ENCODE measurements at places on chromosomes 16 and 17.

- DNase-seq, result no peak
Observed at GRCh38 chr16:79605999-79606398, 5.5 kb upstream of the MAF start.

GRCh38 chr16:73569266-73569980, 521.5 kb upstream of the ZFHX3 start:
- no peak for DNase-seq

GRCh38 chr17:27408891-27409290, 47.4 kb upstream of the KSR1 start:
- no peak for DNase-seq

DNA sequence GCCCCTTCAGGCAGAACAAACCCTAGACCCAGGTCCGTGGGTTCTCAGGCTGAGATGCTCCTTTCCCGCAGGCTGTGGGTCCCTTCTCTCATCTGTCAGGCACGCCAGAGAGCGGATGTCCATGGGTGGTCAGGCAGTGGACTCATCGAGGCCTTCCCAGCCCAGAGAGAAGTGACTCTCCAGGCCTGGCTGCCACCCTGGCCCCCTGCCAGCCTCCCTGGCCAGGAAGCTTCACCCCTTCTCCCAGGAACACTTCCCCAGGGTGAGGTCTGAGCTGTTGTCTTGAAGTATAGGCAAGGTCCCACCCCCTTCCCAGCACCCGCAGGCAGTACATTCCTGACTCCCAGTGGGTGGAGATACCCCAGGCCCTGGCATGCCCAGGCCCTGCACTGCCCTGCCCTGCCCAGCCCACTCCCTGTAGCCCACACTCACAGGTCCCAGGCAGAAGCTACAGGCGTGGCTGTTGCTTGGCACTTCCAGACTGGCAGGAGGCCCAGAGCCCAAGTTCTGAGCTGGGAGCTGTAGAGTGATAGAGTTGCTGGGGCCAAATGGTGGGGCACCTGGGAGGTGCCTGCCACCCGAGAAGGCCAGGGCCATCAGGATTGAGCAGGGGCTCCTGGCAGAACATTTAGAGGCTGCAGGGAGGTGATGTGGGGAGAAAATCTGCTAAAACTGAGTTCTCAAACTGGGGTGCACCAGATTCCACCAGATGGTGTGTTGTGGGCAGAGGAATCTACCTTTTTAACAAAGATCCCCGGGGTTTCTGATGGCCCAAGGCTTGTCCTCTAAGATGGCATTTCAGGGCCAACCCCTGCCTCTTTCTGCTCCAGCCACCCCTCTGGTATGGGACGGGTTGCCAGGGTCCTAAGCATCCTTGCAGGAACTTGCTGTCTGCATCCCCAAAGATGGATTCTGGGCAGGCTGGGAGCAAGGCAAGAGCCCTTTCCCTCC, 6.7 kb downstream of the ITGA3 start:
- no peak for DNase-seq

- DNase-seq, result no peak
Observed at GRCh38 chr16:27414788-27415431, 12.9 kb downstream of the IL21R start.

DNA sequence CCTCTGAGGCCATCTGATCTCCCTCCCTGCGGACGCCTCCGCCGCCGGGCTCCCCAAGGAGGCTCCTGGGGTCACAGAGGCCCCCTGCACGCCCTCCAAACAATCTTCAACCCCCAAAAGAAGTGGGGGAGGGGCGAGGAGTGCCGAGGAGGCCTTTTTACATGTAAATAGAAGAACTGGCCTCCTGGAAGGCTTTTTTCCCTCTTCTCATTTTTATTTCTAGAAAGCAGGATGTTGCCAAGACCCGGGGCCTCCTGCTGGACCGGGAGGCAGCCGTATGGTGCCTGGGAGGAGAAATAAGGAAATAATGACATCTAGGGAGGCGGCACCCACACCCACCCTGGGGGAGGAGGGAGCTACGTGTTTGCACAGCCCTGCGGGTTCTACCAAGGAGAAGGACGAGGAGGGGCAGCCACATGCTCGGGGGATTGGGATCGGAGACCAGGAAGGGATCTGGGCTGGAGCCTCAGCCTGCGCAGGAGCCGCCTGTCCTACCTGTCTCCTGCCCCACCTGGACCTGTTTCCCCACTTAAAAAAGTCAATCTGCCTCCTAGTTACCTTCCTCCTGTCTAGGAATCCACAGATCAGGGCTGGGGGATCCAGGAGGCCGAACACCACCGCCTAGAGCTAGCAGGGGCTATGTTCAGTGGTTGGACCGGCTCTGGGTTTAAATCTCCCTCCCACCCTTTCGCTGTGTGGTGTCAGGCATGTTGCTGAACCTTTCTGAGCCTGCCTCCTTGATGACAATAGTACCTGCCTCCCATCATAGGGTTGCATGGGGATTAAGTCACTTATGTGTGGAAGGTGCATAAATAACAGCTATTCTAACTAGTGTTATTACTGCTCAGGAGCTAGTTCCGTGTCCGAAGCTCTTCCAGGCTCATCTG, 175.7 kb upstream of the GSE1 start:
- no peak for DNase-seq

DNA sequence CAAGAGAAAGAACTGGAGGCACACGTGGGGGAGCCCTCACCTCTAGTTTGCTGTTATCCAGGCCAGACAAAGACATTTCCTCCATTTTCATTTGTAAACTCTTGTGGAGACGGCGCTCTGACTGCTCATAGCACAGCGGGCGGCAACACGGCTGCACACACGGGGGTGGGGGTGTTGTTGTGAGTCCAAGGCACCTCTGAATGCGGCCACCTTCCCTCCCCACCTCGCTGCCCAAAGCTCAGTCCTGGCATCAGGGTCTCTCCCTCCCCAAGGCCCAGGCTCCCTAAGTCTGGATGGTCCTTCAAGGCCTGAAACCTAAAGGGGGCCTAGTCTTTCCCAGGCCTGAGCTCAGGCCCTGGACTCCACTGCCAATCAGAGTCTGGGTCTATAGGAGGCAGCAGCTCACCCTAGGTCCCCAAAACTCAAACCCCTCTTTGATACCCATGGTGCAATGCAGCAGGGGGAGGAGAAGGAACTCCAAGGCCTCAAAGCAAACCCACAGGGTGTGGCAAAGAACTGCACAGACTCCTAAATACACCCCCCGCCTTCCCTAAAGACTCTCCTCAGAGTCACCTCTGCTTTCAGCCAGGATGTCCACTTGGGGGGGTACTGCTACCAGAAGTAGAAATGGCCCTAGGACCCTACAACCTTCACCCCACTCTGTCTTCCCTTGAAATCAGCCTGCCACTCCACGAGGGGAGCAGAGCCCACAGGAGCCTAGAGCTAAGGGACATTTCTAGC, 1.5 kb downstream of the ATXN7L3 start:
- DNase-seq, result no peak

DNA sequence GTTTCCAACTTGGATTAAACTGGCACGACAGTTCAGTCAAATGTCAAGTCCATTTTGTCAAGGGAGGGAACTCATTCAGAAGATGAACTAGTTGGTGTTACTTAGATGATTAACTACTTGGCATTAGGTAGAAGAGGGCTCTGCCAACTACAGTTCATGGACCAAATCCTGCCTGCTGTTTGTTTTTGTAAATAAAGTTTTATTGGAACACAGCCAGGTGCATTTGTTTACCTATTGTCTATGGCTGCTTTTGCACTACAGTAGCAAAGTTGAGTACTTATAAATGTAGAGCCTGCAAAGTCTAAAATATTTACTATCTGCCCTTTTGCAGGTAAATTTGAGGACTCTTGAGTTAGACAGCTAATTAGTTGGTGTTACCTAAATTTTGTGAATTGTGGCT, 410.0 kb downstream of the MAF start:
- DNase-seq, result no peak

GRCh38 chr16:65940711-65941110, 425.8 kb upstream of the CDH5 start:
- DNase-seq, result no peak

GRCh38 chr16:70290949-70291519, 1.7 kb upstream of the AARS1 start:
- no peak for DNase-seq

- DNase-seq, result no peak
Observed at GRCh38 chr16:73298562-73298961, 250.6 kb upstream of the ZFHX3 start.

- no peak for DNase-seq
Observed at GRCh38 chr17:79473111-79473875, 137.6 kb downstream of the RBFOX3 start.

DNA sequence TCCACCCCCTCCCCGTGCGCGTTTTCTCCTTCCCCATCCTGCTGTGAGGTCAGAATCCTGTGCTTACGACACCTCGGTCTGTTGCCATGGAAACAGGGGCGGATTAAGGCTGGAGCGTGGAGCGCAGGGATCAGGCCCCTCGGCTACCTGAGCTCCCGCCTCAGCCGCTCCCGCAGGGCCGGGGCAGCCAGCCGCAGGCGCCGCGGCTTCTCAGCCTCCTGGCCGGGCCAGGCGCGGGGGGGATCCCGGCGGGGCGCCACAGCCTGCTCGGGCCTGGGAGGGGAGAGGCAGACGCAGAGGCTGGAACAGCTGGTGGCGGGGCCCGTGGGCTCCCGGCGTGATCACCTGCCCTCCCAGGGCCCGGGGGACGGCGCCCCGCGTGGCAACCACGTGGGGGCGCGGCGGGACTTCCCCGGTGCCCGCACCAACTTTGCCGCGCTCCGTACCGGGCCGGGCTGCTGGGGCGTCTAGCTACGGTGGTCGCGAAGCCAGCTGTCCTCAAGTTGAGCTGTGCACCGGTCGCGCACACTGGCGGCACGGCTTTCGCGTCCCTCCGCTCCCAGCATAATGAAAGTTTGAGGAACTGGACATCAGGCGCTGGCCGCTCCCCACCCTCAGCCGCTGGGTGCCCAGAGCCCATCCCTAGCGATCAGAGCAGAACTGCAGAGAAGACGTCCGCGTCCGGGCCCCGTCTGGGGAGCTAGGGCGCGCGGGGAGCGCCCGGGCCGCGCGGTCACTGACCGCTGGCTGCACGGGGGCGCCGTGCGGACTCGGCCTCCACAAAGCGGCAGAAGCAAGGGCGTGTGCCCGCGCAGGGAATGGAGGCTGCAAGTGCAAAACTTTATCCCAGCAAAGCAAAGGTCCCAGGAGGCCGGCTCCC, 1.2 kb downstream of the RTN4RL1 start:
- no peak for DNase-seq

DNA sequence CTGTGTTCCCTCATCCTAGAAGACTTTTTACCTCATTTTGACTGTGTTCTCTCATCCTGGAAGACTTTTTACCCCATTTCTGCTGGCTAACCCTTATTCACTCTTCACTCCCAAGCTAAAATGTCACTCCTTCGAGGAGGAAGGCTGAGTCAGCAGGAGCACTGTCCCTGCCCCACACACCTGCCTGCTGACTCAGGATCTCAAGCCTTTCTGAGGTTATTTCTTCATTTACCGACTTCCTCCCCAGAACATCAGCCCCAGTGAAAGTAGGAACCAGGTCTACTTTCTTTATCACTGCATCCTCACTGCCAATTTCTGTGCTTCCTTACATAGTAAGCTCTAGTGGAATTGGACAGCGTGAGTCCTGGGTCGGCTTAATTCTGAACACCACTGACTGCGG, 220.6 kb downstream of the HS3ST4 start:
- no peak for DNase-seq

DNA sequence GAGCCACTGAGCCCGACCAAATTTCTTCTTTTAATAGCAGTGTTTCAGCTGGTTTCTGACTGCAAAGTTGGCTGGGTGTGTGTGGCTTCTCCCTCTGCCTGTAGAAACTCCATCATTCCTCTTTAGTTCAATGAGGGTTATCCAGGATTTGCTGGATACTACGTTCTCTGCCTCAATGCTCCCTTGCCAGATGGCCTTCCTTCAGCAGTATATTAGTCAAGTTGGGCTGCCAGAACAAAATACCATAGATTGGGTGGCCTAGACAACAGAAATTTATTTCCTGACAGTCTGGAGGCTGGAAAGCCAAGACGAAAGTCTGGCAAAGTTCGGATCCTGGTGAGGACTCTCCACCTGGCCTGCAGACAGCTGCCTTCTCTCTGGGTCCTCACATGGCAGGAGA, 103.7 kb downstream of the NOG start:
- no peak for DNase-seq

- no peak for DNase-seq
Observed at GRCh38 chr17:78027121-78027520, 68.6 kb downstream of the TNRC6C start.

- no peak for DNase-seq
Observed at GRCh38 chr16:80092681-80093080, 448.1 kb upstream of the DYNLRB2 start.

- DNase-seq, result no peak
Observed at GRCh38 chr17:9410301-9410700, 165.3 kb downstream of the STX8 start.

- DNase-seq, result no peak
Observed at GRCh38 chr17:48004983-48005382, 32.6 kb downstream of the COPZ2 start.

- DNase-seq, result no peak
Observed at GRCh38 chr17:74234486-74234885, 21.1 kb downstream of the TTYH2 start.

GRCh38 chr17:79189305-79189704, 114.7 kb downstream of the ENGASE start:
- DNase-seq, result no peak

- no peak for DNase-seq
Observed at GRCh38 chr16:14353340-14353739, 276.7 kb downstream of the PARN start.

DNA sequence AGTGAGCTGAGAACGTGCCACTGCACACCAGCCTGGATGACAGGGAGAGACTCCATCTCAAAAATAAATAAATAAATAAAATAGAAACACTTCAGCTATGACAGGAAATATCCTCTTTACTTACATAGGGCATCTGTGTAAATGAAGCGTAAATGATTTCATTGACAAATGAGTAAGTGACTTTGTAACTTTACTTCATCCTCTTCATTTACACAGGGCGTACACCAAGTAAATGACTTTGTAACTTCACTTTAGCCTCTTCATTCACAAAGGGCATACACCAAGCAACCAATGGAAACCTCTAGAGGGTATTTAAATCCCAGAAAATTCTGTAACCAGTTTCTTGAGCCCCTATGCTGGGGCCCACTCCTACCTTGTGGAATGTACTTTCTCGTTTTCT, 16.2 kb upstream of the KLHDC4 start:
- no peak for DNase-seq

- DNase-seq, result no peak
Observed at GRCh38 chr17:57954397-57955182, 622 bp downstream of the CUEDC1 start.

- no peak for DNase-seq
Observed at GRCh38 chr17:65085397-65085796, 28.9 kb upstream of the GNA13 start.

- no peak for DNase-seq
Observed at GRCh38 chr17:45341533-45342158, 24.8 kb upstream of the MAP3K14 start.

DNA sequence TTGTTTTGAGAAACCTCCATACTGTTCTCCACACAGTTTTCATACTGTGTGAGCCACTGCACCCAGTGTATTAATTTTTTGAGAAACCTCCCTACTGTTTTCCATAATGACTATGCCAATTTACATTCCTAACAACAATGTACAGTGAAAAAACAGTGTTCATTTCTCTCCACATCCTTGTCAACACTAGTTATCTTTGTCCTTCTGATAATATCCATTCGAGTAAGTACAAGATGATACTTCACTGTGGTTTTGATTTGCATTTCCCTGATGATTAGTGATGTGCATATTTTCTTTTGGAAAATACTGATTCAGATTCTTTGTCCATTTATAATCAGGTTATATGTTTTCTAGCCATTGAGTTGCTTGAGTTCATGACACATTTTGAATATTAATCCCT, 462.0 kb downstream of the CDH11 start:
- DNase-seq, result no peak

Data from stimulated activated CD8-positive, alpha-beta memory T cell treated with anti-CD3 and anti-CD28 coated beads, Interleukin-7, amount 100 ng/mL, for 1 hour (primary cell).